NCI-H226 (cell line): ENCODE measurements at places on chromosomes 13 and 19.

- no peak for DNase-seq
These were observed 15.3 kb upstream of the SULT2A1 start for GRCh38 chr19:47901370-47901769.

GRCh38 chr19:20334760-20335159 is 167.7 kb downstream of the ZNF486 start:
- no peak for DNase-seq

GRCh38 chr13:26220575-26220974 is 1.5 kb downstream of the RNF6 start:
- DNase-seq, result no peak

DNA sequence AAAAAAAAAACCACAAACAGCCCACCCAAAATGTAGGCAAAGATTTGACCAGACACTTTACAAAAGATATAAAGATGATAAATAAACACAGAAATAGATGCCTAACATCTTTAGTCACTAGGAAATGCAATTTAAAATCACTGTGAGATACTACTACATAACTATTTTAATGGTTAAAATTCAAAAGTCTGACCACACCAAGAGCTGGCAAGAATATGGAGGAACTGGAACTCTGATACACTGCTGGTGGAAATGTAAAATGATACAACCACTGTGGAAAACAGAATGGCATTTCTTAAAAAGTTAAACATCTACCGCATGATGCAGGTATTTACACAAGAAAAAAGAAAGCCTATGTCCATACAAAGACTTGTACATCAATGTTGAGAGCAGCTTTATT is 26.8 kb downstream of the VWA8 start:
- DNase-seq, result no peak

DNA sequence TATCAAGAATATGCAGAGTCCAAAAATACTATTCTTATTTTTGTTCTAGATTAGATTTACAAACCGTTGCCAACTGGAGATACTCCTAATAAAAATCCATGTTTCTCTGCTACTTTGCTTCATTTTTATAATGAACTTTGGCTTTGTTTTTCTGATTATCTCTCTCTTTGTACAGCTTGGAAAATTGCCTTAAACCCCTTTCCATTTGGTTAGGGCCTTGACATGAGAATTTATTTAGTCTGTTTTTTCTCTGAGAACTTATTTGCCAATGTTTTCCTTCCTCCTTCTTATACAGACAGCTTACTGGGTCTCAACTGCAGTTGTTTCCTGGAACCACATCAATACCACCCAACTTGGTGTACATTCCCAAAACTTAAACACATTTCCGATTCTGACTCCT is 555.4 kb downstream of the SLITRK6 start:
- DNase-seq, result no peak

DNA sequence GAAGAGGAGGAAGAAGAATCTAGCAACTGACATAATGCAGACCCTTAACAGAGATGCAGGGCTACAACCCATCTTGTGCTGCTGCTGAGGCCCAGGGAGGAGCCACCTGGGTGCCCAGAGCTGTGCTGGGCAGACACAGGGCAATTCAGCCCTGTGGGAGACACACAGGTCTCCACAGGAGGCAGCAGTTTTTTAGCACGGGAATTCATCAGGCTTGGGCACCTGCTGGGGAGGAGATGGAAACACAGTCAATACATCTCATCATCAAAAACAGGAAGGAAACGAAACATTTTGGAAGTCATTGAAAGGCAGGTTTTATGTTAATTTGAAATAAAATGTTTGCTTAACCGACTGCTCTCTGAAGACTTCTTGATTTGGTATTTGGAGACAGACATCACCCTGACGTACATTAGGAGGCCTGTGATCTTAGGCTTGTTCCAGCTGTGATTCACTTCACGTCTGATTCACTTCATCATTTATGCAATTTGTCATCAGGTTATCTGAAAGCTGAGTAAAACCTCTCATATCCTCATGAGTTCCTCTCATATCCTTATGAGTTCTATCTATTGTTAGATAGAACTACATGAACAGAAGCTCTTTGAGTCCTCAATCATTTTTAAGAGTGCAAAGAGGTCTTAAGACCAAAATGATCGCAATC is 77.4 kb downstream of the CYSLTR2 start:
- no peak for DNase-seq

- DNase-seq, result no peak
These were observed 4.7 kb downstream of the AKAP8 start for GRCh38 chr19:15374796-15375440.
